Transverse colon (tissue), 4 donors: ENCODE measurements at places on chromosomes 4 and X. TPM values are rescaled to one million over a fixed set of nuclear protein-coding genes. Genes with fewer than 3 reads are reported as not detected.

Gene MAGEA1
- total RNA-seq, result not detected

Gene AR
- total RNA-seq, result 2.0 TPM

Gene CLCN4
- total RNA-seq, result 1.1 TPM

Gene TMSB15C
- total RNA-seq, result 0.55 TPM

Gene EVC
- total RNA-seq, result 12.0 TPM

Gene NRK
- under 0.01 TPM for total RNA-seq

Gene SERTM2
- total RNA-seq, result 1.1 TPM

Gene FRMPD4
- total RNA-seq, result not detected

Gene STATH
- total RNA-seq, result not detected

Gene PDLIM5
- total RNA-seq, result 62.9 TPM

Gene FREM3
- total RNA-seq, result not detected

Gene BEND2
- total RNA-seq, result not detected

Gene RNF128
- 23.3 TPM for total RNA-seq

Gene MAGEA8
- not detected for total RNA-seq

Gene CDX4
- total RNA-seq, result not detected

Gene NDUFC1
- 68.0 TPM for total RNA-seq

Gene MAGED4
- 21.5 TPM for total RNA-seq

Gene GLRB
- total RNA-seq, result 2.9 TPM

Gene GPR82
- 0.79 TPM for total RNA-seq

Gene USP17L10
- not detected for total RNA-seq

Gene MTM1
- 46.4 TPM for total RNA-seq

Gene OTUD5
- 96.9 TPM for total RNA-seq

Gene ZCCHC18
- total RNA-seq, result not detected

Gene UBA1
- 145 TPM for total RNA-seq

Gene RIPPLY1
- not detected for total RNA-seq

Gene CYBB
- 12.0 TPM for total RNA-seq

Gene STOX2
- 0.37 TPM for total RNA-seq

Gene NEIL3
- 0.41 TPM for total RNA-seq

Gene CTSO
- 8.2 TPM for total RNA-seq

Gene SLC16A2
- total RNA-seq, result 1.7 TPM

Gene CSAG2
- total RNA-seq, result not detected

Gene HTN1
- total RNA-seq, result not detected

Gene ENPP6
- 0.14 TPM for total RNA-seq

Gene SPATA4
- not detected for total RNA-seq

Gene CTAG2
- total RNA-seq, result not detected

Gene FBXW7
- total RNA-seq, result 65.5 TPM

Gene HELQ
- total RNA-seq, result 19.1 TPM
